Stomach (tissue), 19 donors: ENCODE measurements at places on chromosomes 2 and 18. TPM values are rescaled to one million over a fixed set of nuclear protein-coding genes. Genes with fewer than 3 reads are reported as not detected.

NCKAP5 gene
- total RNA-seq = 0.58 TPM

TFCP2L1 gene
- total RNA-seq = 48.2 TPM

PECR gene
- not detected for total RNA-seq

WDR43 gene
- 18.7 TPM for total RNA-seq

CD28 gene
- not detected for total RNA-seq

SCYGR6 gene
- not detected for total RNA-seq

TBC1D8 gene
- 75.6 TPM for total RNA-seq

NEB gene
- total RNA-seq = 0.72 TPM

TSPYL6 gene
- total RNA-seq = not detected

CIB4 gene
- total RNA-seq = not detected

SLC9A4 gene
- total RNA-seq = not detected
